ENCODE measurements at places on chromosomes 11 and 22. TPM values are rescaled to one million over a fixed set of nuclear protein-coding genes. Genes with fewer than 3 reads are reported as not detected.

Gene MMP10
- not detected for total RNA-seq

Gene SLN
- total RNA-seq, result not detected

Gene UBASH3B
- total RNA-seq, result 8.0 TPM

DNA sequence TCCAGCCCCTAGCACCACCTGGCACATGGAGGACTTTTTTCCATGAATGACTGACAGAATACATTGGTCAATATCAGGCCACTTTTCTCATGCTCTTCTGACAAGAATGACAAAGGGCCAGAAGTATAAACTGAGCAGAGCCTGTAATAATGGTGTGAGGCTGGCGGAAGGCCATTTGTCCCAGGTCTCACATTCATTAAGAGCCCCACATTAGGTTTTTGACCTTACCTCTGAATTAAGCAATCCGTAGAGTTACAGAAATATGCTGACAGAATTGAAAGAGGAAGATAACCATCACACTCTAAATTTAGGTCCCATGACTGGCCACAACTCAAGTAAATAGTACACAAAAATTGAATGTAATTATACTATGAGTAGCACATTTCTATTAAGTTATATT, 55.2 kb downstream of the SYT9 start:
- DNase-seq, result no peak

DNA sequence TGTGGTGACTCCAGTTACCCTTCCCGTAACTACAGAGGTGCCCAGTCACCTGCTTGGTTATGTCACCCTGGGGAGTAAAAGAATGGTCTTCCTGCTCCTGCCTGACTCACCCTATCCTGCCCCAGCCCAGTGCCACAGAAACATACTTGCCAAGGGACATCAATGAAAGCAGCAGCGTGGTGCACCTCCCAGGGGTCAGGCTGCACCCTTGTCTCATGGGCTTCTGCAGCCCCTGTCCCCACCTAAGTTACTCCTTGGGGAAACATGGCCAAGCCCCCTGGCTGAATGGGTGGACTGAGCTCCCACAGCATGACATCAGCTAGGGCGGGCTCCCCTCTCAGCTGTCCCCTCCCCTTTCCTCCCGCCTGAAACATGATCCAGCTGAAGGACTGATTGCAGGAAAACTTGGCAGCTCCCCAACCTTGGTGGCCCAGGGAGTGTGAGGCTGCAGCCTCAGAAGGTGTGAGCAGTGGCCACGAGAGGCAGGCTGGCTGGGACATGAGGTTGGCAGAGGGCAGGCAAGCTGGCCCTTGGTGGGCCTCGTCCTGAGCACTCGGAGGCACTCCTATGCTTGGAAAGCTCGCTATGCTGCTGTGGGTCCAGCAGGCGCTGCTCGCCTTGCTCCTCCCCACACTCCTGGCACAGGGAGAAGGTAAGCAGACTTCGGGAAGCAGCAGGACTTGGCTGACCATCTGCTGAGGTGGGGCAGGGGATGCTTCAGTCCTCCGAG, at the start of gene HTR3A:
Gene HTR3A, plus strand, starts transcription at position 368 of the 730 bp plus-strand sequence. Its CDS starts 218 bp downstream, at position 586.
- DNase-seq, result peak; percentile 9

DNA sequence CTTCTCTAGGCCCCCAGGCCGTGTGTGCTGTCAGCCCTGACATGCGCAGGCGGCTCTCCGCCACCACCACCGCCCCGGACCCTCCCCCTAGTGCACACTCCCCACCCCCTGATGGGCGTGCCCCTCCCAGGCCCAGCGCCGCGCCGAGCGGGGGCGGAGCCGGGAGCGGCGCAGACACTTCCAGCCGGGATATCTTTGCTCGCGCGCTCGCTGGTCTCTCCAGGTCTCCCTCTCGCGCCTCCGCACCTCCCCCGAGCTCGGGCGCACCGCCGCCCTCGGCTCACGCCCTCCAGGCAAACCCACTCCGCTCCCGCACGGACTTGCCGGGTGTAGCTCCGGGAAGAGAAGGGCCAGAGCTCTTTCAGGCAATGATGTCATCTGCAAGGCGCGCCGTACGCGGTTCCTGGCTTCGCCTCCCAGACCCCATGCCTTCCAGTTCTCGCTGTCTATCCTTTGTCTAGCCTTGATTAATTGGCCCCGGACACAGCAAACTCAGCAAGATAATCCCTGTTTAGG, at the start of gene SCN3B:
Gene SCN3B, minus strand, starts transcription at position 59 of the 516 bp plus-strand sequence. CDS start 823 bp downstream, outside the sequence.
- DNase-seq, result peak; percentile 8

GRCh38 chr22:44898236-44898635, 111.6 kb downstream of the PHF21B start:
- no peak for DNase-seq

DNA sequence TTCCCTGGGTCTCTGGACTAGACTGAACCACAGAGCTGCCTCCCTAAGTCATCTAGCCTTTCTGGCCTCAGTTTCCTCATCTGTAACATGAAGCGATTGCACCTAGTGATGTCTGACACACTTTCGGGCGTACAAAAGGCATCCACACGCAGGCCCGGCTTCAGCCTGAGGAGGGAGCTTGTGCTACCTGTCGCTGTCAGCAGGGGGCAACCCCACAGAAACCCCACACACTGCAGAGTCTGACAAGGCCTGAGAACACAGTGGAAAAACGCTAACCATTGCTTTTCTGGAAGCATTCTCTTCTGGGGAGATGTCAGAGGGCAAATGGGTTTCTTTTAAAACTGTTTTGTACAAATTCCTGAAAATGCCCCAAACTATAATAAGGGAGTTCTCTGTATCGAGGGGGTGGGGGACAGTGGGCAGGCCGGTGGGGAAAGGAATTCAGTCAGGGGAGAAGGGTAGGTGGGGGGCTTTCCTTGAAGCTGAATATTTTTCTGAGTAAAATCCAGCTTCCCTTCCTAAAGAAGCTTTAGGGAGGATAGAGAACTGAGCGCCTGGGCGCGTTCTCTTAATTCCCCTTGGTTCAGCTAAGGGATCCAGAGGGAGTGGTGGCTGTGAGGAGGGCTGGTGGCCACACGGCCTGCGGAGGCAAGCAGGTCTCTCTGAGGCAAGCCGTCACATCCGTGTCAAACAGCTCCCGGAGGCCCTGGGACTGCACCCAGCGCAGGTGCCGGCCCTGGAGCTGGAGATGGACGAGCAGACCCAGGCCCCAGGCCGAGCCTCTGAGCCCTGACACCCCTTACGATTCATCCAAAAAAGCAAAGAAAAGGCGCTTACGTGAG, 533 bp downstream of the ELF5 start:
- DNase-seq, result peak; percentile 44

- peak; percentile 89 for DNase-seq
These were observed 7.6 kb upstream of the SERPINH1 start for GRCh38 chr11:75554258-75555022.

- no peak for DNase-seq
These were observed 1518.2 kb upstream of the TENM4 start for GRCh38 chr11:80958987-80959386.

Measured in LHCN-M2 (cell line).